Left lobe of liver (tissue), 2 donors: ENCODE measurements at places on chromosomes 2 and 18. TPM values are rescaled to one million over a fixed set of nuclear protein-coding genes. Genes with fewer than 3 reads are reported as not detected.

Gene COLEC11
- total RNA-seq, result 40.1 TPM

Gene GRP
- not detected for total RNA-seq

Gene CHRNA1
- not detected for total RNA-seq

Gene TTN
- 1.1 TPM for total RNA-seq

Gene GALNT3
- total RNA-seq, result 1.1 TPM

Gene LINC00305
- total RNA-seq, result not detected

Gene UGT1A3
- 52.8 TPM for total RNA-seq

Gene CYP27C1
- 0.05 TPM for total RNA-seq

Gene SNTG2
- not detected for total RNA-seq

Gene PDE1A
- total RNA-seq, result 1.1 TPM

Gene REL
- total RNA-seq, result 4.4 TPM

Gene IL1R1
- 39.0 TPM for total RNA-seq

Gene KCNE4
- 1.2 TPM for total RNA-seq

Gene DNAH6
- 1.9 TPM for total RNA-seq

Gene CYRIA
- total RNA-seq, result 1.7 TPM

Gene DNER
- total RNA-seq, result 0.10 TPM

Gene MC5R
- not detected for total RNA-seq

Gene TMEM247
- not detected for total RNA-seq

Gene ARMC9
- total RNA-seq, result 1.9 TPM

Gene GPR35
- total RNA-seq, result 0.53 TPM

Gene MTIF2
- total RNA-seq, result 21.4 TPM

Gene IL1B
- not detected for total RNA-seq

Gene HOXD4
- not detected for total RNA-seq

Gene GAL3ST2
- 0.55 TPM for total RNA-seq

Gene ERBB4
- 0.05 TPM for total RNA-seq

Gene OR6B3
- total RNA-seq, result not detected

Gene HOXD3
- total RNA-seq, result not detected

Gene PDIA6
- total RNA-seq, result 225 TPM

Gene ASAP2
- 4.0 TPM for total RNA-seq

Gene USP37
- 4.8 TPM for total RNA-seq

Gene TMEM163
- 0.10 TPM for total RNA-seq

Gene GCKR
- total RNA-seq, result 142 TPM

Gene DUSP11
- 6.5 TPM for total RNA-seq

Gene ACTG2
- total RNA-seq, result 2.8 TPM

Gene DES
- 1.8 TPM for total RNA-seq

Gene QPCT
- total RNA-seq, result 0.65 TPM

Gene CDCA7
- 0.25 TPM for total RNA-seq

Gene STARD7
- 67.6 TPM for total RNA-seq

Gene DIPK1C
- total RNA-seq, result not detected

Gene FAM237A
- not detected for total RNA-seq

Gene PCARE
- total RNA-seq, result not detected

Gene TMEM198
- total RNA-seq, result 2.1 TPM

Gene ATL2
- total RNA-seq, result 47.0 TPM
